ENCODE measurements at places on chromosomes 4 and X. TPM values are rescaled to one million over a fixed set of nuclear protein-coding genes. Genes with fewer than 3 reads are reported as not detected.

The PDGFRA gene
- total RNA-seq, result 64.0 TPM

The NAT8L gene
- total RNA-seq, result 9.8 TPM

The EREG gene
- not detected for total RNA-seq

The DRP2 gene
- total RNA-seq, result 5.3 TPM

The FIP1L1 gene
- 105 TPM for total RNA-seq

The C4orf50 gene
- 12.2 TPM for total RNA-seq

The MAGEB17 gene
- total RNA-seq, result not detected

The GRIA2 gene
- total RNA-seq, result 339 TPM

The PRSS12 gene
- 24.9 TPM for total RNA-seq
